HL-60 (cell line): ENCODE measurements at places on chromosomes 7 and 10.

GRCh38 chr10:123203393-123204126 is 49.4 kb downstream of the BUB3 start:
- DNase-seq, result no peak

DNA sequence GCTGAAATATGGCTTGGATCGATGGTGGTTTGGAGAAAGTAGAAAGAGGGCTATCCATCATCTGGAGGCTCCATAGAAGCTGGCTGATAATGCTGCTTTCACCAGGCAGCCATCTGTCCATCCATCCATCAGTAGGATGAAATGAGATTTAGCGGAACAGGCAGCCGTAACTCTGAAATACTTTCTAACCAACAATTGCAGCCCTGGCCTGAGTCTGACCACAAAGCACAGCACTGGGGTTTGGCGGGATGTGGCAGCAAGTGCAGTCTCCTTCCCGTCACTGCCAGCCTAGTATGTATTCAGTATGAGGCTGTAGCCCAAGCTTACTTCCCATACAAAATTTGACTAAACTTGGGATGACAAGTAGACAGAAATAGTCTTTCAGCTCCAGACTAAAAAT is 38.0 kb downstream of the R3HCC1L start:
- no peak for DNase-seq

GRCh38 chr10:57692255-57692980 is 575.3 kb downstream of the IPMK start:
- DNase-seq, result no peak

DNA sequence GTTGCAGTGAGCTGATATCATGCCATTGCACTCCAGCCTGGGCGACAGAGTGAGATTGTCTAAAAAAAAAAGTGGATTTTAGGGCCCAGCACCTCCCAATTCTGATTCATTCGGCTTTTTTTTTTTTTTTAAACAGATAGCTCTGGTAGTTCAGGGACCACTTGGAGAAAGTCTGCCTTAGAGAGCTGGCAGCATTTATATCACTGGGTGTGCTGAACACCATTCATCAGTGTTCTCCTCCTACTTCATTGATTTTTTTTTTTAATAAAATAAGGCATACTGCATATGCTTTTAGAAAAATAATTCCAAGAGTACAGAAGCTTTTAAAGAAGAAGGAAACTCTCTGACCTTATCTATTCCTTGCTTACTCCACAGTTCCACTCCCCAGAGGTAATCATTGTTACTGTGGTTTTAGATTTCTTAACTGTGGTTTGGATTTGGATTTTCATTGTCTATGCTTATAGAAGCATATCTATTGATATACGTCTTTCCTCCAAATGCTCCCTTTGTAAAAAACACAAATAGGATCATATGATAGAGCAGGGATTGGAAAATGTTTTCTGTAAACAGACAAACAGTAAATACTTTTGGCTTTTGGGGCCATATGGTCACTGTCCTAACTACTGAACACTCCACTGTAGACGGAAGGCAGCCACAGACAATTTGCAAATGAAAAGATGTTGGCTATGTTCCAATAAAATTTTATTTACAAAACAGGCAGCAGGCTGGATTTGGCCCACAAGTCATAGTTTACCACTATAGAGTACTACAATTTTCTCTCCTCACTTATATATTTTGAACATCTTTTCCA is 21.1 kb upstream of the SAR1A start:
- no peak for DNase-seq

GRCh38 chr7:96004578-96004977 is 232.2 kb downstream of the DYNC1I1 start:
- no peak for DNase-seq

DNA sequence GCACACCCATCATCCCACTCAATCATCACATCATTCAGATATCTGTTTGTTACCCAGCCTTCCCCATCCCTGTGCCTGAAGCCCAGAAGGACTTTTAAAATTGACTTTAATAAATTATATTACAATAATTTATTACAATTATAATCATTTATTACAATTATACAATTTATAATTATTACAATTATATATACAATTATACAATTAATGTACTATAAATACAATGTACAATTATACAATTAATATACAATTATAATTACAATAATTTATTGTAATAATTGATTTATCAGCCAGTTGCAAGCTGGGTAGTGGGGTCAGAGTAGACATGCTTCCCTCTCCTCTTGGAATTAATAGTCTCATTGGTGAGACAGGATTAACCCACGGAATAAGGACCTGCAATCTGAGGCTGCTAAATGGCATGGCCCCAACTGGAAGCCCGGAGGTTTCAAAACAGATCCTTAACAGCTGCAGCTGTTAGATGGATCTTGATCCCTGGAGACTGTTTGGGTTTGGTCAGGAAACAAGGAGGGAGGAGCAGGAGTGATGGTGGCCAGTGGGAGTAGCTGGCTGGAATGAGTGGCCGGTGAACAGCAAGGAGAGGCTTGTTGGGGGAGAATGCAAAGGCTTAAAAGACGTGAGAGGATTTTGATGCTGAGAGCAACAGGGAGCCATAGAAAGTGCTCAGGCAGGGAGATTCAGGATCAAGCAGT is 402.8 kb upstream of the PODXL start:
- no peak for DNase-seq

GRCh38 chr7:116242178-116242577 is 31.8 kb downstream of the TES start:
- no peak for DNase-seq

GRCh38 chr7:140022582-140023211 is 40.1 kb downstream of the PARP12 start:
- DNase-seq, result no peak

DNA sequence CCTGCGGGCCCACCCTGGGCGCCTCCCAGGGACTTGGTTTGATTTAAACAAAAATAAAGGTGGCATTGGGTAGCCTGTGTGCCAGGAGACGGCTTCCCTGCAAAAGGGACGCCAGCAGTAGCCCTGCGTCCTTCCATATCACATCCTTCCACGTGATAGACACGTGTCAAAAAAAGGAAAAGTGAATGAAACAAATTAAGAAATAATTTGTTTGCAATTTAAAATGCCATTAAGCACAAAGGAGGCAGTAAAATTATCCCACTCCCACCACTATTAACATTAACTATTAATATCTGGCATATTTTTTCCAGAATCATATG is 7.6 kb downstream of the TACR2 start:
- DNase-seq, result no peak

- peak; percentile 28 for DNase-seq
Observed at GRCh38 chr7:77415823-77416620, at the start of gene GSAP. Gene GSAP (minus strand): TSS chr7:77416349. CDS start chr7:77416321, 28 bp downstream.

GRCh38 chr7:34236839-34237492 is 331.6 kb downstream of the BMPER start:
- no peak for DNase-seq

GRCh38 chr7:7504910-7505704 is 30.6 kb downstream of the COL28A1 start:
- no peak for DNase-seq

DNA sequence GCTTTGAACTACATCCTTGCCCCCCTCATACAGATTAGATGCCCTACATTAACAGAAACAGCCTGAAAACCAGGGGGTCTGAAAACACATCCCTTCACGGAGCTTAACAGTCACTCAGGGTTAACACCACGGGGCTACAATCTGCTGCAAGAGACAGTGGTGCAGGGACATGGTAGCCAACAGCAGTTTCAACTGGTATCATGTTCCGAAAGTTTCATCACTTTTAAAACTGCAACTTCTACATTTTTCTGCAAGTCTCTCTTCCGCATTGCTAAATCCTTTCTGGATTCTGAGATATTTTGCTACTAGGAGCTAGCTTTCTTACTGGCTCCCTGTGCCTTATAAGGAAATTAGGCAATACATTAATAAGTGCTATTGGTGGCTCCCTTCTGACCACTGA is 92.6 kb downstream of the JAZF1 start:
- DNase-seq, result peak; percentile 94

DNA sequence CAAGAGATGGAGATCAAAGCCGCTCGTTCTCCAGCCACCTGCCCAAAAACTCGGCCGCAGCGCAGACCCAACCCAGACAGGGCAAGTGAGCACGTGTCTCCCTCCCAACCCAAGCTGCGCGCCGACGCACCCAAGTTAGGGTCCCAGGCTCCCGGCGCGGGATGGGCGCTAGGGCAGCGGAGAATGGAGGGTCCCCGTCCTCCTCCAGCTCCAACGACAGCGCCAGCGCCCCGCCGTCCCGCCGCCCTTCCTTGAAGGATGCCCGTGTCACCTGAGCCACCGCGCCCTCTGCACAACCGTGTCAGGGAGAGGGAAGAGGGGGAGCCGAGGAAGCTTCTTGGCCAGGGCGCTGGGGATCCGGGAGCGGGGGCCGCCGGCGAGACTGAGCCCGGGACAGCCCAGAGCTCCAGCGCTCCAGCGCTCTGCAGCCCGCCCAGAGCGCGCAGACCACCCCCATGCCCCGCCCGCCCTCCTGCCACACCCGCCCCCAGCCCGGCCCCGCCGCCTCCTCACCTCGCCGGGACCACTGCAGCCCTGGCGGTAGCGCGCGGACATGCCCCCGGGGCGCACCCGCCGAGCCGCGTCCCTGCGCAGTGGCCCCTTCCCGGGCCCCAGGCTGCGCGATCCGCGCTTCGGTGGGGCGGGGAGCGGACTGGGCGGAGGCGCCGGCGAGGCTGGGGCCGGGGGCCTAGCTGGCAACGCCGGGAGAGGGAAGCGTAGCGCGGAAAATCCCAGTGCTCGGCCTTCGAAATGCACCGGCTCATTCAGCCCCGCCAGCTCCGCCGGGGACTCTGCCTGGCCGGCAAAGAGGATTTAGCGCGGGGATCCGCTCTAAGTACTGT is at the start of gene SLC16A12:
Gene SLC16A12 (minus strand): TSS at position 424 of the 842 bp plus-strand sequence. CDS start 73,016 bp downstream, outside the sequence.
- DNase-seq, result no peak

- DNase-seq, result no peak
Observed at GRCh38 chr10:113518816-113519591, 33.8 kb upstream of the HABP2 start.

DNA sequence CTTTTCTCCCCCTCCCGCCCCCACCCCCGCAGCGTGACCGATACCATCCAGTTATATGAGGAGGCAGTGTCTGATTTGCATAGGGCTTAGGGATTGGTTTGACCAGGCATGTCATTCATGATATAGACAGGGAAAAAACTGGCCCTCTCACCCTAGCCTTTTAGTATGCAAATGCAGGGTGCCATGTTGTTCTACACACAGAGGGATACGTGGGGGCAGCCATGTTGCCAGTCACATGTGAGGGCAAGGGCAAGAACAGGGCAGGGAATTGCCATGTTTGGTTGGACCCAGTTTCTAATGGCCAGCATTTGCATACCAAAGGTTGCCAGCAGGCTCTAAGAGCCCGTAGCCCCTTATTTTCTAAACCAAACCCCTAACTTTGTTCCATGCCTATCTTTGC is 552.1 kb downstream of the SORCS1 start:
- no peak for DNase-seq

DNA sequence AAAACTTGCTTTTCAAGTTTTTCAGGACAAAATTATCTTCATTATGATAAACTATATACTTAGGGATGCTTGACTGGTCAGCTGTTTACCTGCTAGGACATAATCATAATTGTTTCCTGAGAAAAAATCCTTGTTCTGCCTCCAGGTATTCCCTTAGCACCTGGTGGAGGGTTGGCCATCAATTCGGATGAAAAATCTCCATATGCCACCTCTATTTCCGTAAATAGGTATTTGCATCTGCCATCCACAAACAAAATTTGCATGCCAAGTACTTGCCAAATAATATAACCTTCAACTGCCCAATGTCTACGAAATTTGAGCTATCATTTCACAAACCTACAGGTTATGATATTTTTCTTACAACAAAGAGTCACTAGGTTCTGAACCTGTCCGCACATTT is 126.2 kb downstream of the RNF133 start:
- DNase-seq, result no peak

DNA sequence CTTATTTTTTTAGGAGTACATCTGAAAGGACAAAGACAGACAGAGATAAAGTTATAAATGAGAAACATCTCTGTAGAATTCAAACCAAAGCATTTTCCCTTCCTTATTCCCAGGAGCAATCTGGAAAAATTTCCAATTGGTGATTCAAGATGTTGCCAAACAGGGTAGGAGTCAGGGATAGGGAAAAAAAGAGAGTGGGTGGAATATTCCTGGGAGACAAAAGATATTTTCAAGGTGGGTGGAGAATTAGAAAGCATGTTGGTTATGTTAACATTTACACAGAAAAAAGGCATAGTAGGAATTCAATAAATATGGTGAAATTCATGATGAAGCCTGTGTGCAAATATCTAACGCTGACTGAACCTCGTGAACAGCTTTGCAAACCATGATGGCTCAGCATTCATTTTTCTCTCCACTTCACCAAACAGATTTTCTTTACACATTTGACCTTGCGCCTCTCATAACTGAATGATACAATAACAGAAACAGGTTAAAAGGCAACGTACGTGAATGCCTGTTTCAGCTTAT is 25.1 kb downstream of the SLC26A5 start:
- no peak for DNase-seq

DNA sequence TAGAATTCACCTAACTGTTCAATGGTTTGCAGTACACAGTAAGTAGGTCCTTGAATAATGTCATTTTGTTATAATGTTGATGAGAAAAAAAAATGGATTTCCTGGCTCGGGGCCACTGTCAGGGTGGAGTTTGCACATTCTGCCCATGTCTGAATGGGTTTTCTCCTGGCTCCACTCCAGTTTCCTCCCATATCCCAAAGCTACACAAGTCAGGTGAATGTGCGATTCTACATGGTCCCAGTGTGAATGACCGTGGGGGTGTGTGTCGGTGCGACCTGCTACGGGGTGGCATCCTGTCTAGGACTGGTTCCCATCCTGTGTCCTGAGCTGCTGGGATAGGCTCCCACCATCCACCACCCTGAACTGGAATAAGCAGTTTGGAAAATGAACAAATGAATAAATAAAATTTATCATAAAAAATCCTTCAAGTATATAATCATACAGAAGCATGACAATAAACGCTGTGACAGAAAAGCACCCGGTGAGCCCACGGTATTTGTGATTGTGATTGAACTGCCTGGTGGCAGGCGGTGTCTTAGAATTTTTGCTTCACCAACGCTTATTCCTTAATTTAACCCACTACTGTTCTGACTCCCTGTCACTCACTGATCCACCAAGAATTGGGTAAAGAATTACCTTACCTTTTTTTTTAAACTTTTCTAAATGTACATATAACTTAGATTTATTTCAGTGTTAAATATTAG is 114.1 kb downstream of the ICA1 start:
- no peak for DNase-seq

GRCh38 chr10:122348512-122348911 is 26.0 kb upstream of the PLEKHA1 start:
- no peak for DNase-seq

GRCh38 chr7:152522571-152523067 is 86.8 kb upstream of the KMT2C start:
- DNase-seq, result no peak

DNA sequence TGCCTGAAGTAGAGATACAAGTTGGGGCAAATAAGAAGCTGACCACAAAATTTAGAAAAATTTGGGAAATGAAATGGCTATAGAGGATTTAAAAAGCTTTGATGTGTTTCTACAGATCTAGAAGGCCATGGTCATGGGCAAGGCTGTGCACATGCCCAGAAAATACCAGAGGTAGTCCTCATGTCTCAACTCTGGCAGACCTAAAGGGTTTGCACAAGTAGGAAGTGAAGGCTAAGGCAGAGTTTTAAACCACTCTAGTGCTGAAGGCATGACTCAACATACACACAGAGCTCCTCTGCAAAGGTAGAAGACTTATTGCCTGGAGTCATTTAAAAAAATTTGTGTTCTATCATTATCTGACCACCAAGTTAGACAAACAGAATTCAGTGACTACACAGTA is 364.6 kb downstream of the CCSER2 start:
- no peak for DNase-seq
